ENCODE measurements at places on chromosomes 7 and 10.

DNA sequence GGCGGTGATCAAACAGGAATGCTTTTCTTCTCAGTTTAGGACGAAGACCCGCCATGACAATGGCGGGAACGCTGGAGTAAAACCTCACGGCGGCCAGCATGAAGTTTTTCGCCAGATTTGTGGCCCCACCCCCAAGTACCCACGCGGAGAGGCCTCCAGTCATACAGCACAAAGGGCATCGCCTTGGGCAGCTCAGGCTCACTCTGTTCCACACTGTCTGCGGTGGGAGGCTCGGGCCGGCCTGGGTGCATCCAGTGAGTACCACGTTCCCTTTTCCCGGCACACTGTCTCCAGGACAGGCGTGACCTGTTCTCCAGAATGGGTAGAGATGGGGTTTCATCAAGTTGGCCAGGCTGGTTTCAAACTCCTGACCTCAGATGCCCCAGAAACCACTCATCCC is 27.3 kb downstream of the ASB13 start:
- DNase-seq, result no peak

- no peak for DNase-seq
These were observed 38.8 kb downstream of the PTN start for GRCh38 chr7:137304624-137305235.

DNA sequence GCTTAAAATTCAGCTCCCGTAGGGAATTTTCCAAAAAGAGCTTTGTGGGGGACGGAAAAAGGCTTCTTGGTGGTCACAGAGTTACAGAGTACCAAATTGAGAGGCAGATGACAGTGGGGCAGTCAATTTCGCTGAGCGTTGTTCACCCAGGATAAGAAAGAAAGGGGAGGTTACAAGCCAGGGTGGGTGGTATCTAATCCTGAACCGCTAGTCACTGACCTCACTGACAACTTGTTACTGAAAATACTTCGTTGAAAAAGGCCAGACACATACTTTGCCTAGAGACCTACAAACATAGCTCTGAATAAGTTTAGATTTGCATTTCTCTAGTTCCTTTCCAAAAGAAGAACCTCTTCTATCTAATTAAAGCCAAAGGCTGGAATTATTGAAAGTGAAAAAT is at the start of gene CTNNA3:
CTNNA3 (minus strand) TSS at position 167 of the 400 bp plus-strand sequence.
- DNase-seq, result no peak

GRCh38 chr7:5380350-5381070 is 43.1 kb downstream of the TNRC18 start:
- no peak for DNase-seq

- DNase-seq, result no peak
These were observed 104.0 kb downstream of the RALA start for GRCh38 chr7:39727231-39728012.
